ENCODE measurements at places on chromosomes 11 and 22.
A peak's percentile ranks its signal among the peaks of the same experiment; 100 is the strongest.

- DNase-seq: no peak
Measured at GRCh38 chr11:112771851-112772250, 189.4 kb upstream of the NCAM1 start.

- peak; percentile 7 for DNase-seq
Measured at GRCh38 chr11:94325681-94326080, 21.3 kb downstream of the IZUMO1R start.

DNA sequence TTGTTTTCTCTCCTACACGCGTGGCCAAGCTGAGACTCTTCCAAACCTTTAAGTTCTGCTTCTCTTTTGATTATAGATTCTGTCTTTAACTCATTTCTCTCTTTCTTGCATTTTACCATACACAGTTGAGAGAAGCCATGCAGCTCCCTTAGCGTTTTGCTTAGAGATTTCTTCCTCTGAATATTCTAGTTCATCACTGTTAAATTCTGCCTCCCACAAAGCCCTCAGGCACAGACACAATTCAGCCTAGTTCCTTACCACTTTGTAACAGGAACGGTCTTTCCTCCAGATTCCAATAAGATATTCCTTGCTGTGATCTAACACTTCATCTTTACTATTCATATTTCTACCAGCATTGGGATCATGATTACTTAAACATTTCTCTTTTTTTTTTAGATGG, 24.7 kb upstream of the CD81 start:
- DNase-seq: no peak

GRCh38 chr22:49906799-49907290, 11.4 kb downstream of the ALG12 start:
- DNase-seq: no peak

GRCh38 chr11:2836315-2837095, 49.1 kb downstream of the CDKN1C start:
- no peak for DNase-seq

GRCh38 chr11:43723617-43724016, 43.1 kb downstream of the HSD17B12 start:
- no peak for DNase-seq

GRCh38 chr11:83175815-83176214, 17.7 kb upstream of the ANKRD42 start:
- no peak for DNase-seq

GRCh38 chr22:49827853-49828598, at the start of gene BRD1:
Gene BRD1, minus strand, starts transcription at chr22:49827873. Its CDS starts 3,556 bp downstream, at chr22:49824317.
- DNase-seq: peak; percentile 56

- no peak for DNase-seq
Measured at GRCh38 chr11:13215149-13215548, 62.4 kb upstream of the BMAL1 start.

- DNase-seq: no peak
Measured at GRCh38 chr11:118998388-118998717, 415 bp downstream of the CENATAC start.

GRCh38 chr11:46343520-46343919, 3.7 kb upstream of the DGKZ start:
- no peak for DNase-seq

- DNase-seq: no peak
Measured at GRCh38 chr11:88555829-88556202, 218.3 kb upstream of the CTSC start.

DNA sequence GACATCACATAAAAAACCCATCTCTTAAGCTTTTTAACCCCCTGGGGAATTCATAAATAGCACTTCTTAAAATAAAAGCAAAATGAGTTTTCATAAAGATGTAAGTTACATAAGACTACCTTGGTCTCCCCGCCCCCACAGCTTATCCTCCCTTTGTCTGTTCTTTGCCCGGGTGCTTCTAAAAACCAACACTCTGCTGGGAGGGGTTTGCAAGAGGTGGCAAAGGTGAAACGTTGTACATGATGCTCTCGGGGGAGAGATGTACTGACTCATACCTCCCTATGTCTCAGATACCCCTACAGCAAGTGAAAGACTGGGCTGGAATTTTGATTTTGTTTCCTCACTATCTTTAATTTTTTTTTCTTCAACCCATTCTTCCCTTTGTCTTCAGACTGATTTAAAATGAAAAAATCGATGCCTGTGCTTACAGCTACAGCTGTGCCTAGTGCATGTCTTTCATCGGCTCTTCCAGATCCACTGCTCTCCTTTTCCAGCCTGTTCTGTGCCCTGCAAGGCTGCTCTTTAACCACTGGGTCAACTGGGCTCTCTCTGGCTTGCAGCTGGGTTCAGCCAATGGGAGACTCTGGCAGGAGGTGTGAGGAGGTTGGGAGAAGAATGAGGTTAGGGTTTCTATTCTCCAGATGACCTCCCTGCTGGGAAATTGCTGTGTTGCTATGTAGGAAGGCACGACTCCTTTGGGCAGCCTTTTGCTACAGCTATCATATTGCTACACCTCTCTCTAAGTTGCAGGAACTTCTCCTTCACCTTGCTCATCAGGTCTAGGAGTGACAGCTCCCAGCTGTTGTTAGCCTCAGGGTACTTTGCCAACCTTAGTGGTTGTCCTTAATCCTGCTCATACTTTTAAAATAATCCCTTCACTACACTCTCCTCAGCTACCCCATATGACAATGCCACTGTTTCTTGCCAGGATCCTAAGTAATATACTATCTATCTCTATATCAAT, 266.5 kb downstream of the TENM4 start:
- DNase-seq: no peak

GRCh38 chr11:34916843-34917770, 689 bp downstream of the PDHX start:
- DNase-seq: no peak

DNA sequence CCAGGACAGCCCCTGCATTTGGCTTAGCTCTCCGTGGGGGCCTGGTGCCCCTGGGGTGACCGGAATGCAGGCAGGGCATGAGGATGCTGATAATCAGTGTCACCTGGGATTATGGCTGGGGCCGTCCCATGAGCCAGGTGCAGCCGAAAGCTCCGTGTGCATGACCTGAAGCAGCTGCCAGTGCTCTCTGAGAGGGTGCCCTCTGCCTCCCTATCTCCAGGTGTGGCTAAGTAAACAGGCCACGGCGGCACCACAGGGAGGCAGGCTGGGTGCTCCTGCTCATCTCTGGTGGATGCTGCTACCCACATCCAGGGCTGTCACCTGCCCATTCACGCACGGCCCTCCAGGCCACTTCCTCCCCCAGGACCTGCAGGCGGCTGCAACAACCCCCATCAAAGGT, 29.8 kb downstream of the DUSP8 start:
- DNase-seq: no peak

GRCh38 chr11:28969832-28970231, 861.6 kb downstream of the METTL15 start:
- no peak for DNase-seq

DNA sequence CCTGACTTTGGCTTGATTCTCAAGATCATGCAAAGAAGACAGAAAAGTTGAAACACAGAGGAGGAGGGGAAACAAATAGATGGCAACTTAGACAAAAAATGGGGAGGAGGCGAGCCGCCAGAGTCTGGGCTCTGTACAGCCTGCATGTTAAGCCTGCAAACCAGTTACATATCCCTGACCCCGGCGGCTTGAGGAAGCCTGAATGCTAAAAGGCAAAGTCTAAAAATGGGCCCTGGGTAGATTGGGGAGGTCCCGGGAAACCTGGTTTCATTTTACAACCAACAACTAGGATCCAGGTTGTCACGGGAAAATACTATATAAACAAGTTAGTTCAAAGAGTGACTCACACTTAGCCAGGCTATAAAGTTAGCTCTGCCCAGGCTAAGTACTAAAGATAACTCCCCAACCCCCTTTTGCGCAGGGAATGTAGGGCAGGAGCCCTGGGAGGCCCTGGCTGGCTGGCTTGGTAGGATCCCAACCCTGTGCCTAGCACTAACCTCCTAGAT, 18.8 kb upstream of the ZBTB16 start:
- DNase-seq: no peak

DNA sequence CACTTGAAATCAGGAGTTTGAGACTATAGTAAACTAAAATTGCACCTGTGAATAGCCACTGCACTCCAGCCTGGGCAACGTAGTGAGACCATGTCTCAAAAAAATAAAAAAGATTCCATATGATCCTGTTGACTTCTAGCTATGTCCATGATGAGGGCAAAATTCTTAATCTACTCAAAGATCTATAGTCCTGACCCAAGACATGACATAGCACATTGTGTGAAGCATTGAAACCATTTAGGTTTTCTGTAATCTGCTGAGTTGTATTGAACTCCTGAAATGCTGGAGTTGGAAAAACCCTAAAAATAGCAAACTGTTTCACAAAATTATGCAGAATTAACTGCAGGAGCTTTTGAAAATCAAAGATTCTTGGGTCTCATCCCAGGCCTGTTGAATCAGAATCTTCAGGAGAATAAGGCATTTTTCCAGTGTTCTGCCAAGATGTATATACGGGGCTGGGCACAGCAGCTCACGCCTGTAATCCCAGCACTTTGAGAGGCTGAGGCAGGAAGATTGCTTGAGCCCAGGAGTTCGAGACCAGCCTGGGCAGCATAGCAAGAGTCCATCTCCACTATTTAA, 29.8 kb upstream of the LDHA start:
- no peak for DNase-seq

DNA sequence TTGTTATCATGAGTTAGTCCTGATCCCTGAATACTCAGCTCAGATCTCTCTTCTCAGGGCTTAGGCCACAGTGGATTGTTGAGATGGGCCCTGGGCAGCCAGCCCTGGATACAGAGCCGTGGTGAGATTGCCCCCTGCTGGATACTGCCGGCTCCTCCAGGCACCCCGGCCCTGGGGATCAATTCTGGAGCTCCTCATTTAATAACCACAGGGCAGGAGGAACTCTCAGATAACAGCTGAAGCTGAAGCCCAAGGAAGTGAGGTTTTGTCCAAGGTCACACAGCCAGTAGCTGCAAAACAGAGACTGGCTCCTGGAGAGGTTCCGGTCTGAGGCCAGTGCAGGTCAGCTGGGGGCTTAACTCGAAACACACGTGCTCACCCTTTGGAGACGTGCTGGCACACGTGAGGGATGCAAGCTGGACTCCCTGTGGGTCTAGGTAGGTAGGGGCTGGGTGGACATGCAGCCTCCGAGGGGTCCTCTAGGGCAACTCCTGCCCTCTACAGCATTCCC, 16.0 kb downstream of the USH1C start:
- DNase-seq: peak; percentile 24

- DNase-seq: no peak
Measured at GRCh38 chr11:69880826-69881445, 61.7 kb upstream of the FGF3 start.

DNA sequence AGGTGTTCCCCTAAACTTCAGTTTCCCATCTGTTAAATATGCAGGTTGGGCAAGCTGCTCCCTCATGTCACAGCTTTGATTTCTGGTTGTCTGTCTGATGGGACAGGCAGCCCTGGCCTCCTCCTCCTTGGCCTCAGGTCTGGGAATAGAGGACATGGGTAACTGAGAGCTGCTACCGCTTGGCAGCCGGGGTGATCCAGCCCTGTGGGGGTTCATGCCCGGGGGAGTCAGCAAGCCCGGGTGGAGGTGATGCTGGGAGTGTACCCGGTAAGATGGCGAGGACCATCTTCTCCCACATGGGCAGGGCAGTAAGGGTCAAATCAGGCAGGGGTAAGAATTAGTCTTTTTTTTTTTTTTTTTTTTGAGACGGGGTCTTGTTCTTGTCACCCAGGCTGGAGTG, 845.0 kb downstream of the TBC1D22A start:
- no peak for DNase-seq

GRCh38 chr22:17853073-17853472, 78.8 kb upstream of the BID start:
- DNase-seq: no peak

DNA sequence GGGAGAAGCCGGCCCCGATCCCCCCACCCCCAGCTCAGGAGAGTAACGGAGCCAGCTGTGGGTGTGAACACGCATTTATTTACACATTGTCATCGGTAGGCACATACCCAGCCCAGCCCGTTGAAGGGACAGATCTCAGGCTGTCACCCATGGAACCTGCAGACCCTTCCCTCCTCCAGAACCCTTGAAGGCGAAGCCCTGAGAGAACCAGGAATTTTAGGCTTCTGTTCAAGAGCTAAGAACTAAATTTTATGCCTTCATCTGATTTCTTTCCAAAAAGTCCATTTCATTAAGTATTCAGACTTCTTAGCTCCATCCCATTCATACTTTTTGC, 379 bp upstream of the BRMS1 start:
- no peak for DNase-seq

- peak; percentile 89 for DNase-seq
Measured at GRCh38 chr11:95790123-95790932, at the start of gene CEP57. Gene CEP57, plus strand, starts transcription at chr11:95790498. Its CDS starts 201 bp downstream, at chr11:95790699.

- DNase-seq: no peak
Measured at GRCh38 chr22:35840302-35840739, 122.6 kb downstream of the APOL5 start.

- DNase-seq: no peak
Measured at GRCh38 chr11:59273373-59273841, 60.7 kb upstream of the MPEG1 start.

- peak; percentile 82 for DNase-seq
Measured at GRCh38 chr11:62556108-62556874, 9.7 kb upstream of the AHNAK start.

GRCh38 chr11:88208745-88209144, 33.5 kb upstream of the RAB38 start:
- DNase-seq: no peak

GRCh38 chr11:112587664-112588063, 327.0 kb upstream of the PLET1 start:
- DNase-seq: no peak

- peak; percentile 43 for DNase-seq
Measured at GRCh38 chr11:60334005-60334620, 7.1 kb downstream of the MS4A6E start.

DNA sequence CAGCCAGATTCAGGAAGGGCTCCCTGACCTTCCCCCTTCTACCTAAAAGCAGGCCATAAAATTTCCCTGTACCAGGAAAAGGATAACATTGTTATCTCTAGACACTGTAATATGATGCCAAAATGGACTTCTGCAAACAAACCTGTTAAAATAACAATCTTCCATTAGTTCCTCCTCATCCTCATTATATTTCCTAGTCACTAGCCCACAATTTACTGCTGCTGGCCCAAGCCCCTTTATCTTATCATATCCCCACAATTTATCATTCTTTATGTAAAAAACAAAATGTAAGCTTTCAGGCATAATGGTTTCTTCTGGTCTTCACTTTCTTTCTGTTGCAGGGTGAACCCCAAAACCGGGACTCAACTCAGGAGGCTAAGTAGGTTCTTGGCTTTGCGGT, 1132.1 kb upstream of the CNTN5 start:
- no peak for DNase-seq

GRCh38 chr11:103805688-103806009, 230.8 kb upstream of the DDI1 start:
- DNase-seq: no peak

- DNase-seq: no peak
Measured at GRCh38 chr11:126570489-126570888, 215.0 kb downstream of the ST3GAL4 start.

DNA sequence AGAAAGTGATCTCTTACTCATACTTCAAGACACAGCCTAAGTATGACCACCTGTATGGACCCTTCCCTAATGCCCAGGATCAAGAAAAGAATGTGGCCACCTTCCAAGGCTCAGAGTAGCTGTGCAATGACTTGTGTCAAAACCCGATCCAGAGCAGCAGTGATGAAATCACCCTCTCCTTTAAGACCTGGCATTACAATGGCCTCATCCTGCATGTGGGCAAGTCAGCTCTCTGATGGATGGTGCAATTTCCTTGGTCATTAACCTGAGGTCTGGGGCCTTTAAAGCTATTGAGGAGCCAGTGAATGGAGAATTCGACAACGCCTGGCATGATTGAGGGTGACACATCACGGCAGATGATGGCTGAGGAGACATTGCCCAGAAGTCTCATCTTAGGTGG, 9.1 kb upstream of the TUBA8 start:
- no peak for DNase-seq

Data from stimulated activated CD8-positive, alpha-beta memory T cell treated with anti-CD3 and anti-CD28 coated beads, Interleukin-15, amount 100 ng/mL, for 48 hours (primary cell).